ENCODE measurements at places on chromosomes 4 and X. TPM values are rescaled to one million over a fixed set of nuclear protein-coding genes. Genes with fewer than 3 reads are reported as not detected.

DNA sequence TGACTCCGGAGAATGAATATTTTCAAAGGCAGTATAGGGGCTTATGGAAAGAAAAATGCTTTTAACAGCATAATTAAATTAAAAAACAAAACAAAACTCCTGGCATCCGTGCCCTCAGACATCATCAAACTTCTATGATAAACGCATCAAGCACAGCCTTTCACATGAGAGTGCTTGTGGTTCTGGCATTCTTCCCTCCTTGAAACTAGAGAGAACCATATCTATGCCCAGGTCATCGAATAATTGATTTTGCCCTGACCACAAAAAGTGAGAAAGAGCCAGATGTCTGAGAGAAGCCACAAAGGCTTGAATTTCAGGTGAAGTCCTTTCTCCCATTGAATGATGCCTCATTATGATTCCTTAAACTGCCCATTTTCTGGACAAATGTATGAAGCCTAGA is 286.8 kb downstream of the CBLL2 start:
- no peak overlapping the region for H3K27ac ChIP-seq
- H3K4me3 ChIP-seq, result no peak overlapping the region
- no peaks in the 10 kb centered on the region for H3K36me3 ChIP-seq
- no peak for DNase-seq
- H3K4me1 ChIP-seq, result no peaks in the 10 kb centered on the region

GRCh38 chrX:39911278-39911897 is 186.4 kb downstream of the BCOR start:
- no peaks in the 10 kb centered on the region for H3K4me1 ChIP-seq
- H3K4me3 ChIP-seq, result no peak overlapping the region
- H3K27me3 ChIP-seq, result no peaks in the 10 kb centered on the region
- H3K36me3 ChIP-seq, result no peaks in the 10 kb centered on the region

- no peak within 1 kb of the TSS for H3K27ac ChIP-seq
- DNase-seq, result no peak
- H3K4me1 ChIP-seq, result no peaks in the 10 kb centered on the region
- no peak within 1 kb of the TSS for H3K4me3 ChIP-seq
These were observed at the start of gene GASK1B for GRCh38 chr4:158172261-158173258. Gene GASK1B (minus strand): TSS chr4:158173025. CDS start chr4:158171375, 1,650 bp downstream.

DNA sequence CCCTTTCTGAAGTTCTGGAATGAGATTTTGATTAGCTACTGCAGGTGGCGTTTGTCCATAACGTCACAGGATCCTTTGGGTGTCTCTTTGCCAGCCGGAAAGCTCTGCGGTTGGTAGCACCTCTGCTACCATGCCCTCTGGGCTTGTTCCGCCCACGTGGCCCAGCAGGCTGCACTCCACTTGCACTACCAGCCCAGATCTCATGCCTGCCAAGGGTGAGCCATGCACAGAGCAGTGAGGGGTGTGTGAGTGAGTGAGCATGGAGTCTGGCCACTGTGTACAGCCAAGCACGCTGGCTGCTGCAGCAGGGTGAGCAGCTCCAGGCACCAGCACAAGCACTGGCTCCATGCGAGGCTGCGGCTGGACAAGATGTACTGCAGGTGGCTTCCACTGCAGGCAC is 6.6 kb upstream of the HNRNPD start:
- no peak overlapping the region for H3K27ac ChIP-seq
- DNase-seq, result no peak
- no peaks in the 10 kb centered on the region for H3K27me3 ChIP-seq
- no peaks in the 10 kb centered on the region for H3K36me3 ChIP-seq

- DNase-seq, result no peak
- no peaks in the 10 kb centered on the region for H3K36me3 ChIP-seq
- no peak overlapping the region for H3K27ac ChIP-seq
These were observed 197.2 kb downstream of the PDGFC start for GRCh38 chr4:156774422-156774821.

GRCh38 chr4:14059006-14059405 is 431.5 kb upstream of the BOD1L1 start:
- H3K27ac ChIP-seq, result no peak overlapping the region
- no peak overlapping the region for H3K4me3 ChIP-seq
- DNase-seq, result no peak
- no peaks in the 10 kb centered on the region for H3K27me3 ChIP-seq
- H3K36me3 ChIP-seq, result no peaks in the 10 kb centered on the region

DNA sequence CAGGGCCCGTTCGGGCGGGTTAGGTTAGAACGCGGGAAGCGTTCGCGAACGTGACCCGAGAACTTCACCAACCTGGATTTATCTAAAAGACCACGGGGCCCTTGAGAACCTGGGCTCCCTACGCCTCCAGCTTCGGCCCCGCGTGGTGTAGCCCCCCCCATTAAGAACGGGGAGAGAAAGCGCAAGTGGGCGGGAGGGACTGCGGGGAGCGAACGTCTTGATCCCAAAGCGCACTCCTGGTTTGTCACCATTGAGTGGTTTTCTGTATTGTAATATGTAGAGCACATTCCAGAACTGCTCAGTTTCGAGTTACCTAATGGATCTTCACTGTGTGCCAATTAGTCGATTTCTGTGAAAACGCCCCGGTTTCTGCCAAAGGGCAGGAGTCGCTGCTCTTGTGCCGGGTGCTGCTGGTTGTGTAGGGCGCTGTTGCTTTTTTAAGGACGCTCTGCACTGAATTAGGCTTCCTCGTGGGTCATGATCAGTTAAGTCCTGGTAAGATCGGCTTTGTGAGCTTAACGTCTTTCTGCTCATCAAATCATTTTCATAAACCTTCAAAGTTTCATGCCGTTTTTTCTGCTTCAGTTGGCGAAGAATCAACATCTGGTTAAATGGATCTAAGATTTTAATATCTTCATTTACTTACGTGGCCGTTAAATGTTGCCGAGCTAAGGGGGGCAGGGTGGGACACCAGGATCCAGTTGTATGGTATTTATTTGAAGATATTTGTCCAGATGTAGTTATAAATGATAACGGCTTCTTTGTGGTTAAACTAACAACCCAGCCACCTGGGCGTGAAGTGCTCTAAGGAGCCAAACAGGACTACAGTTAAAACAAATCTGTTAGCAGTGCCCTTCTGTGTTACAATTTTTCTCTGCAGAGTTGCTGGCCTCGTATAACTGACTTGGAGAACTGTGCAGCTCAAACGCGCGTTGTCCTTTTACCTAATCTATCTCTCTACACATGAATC is 809 bp downstream of the MND1 start:
- H3K4me3 ChIP-seq, result peak overlapping the region; percentile 81
- H3K27ac ChIP-seq, result peak overlapping the region; percentile 55
- H3K36me3 ChIP-seq, result no peaks in the 10 kb centered on the region
- H3K4me1 ChIP-seq, result peaks cover 4% of the 10 kb centered on the region
- peak; percentile 4 for DNase-seq
- H3K27me3 ChIP-seq, result no peaks in the 10 kb centered on the region

GRCh38 chr4:48247878-48248558 is 21.6 kb downstream of the TEC start:
- H3K4me1 ChIP-seq, result no peaks in the 10 kb centered on the region
- no peaks in the 10 kb centered on the region for H3K36me3 ChIP-seq
- no peak overlapping the region for H3K4me3 ChIP-seq
- H3K27ac ChIP-seq, result no peak overlapping the region
- H3K27me3 ChIP-seq, result no peaks in the 10 kb centered on the region

- no peaks in the 10 kb centered on the region for H3K4me1 ChIP-seq
- no peak overlapping the region for H3K27ac ChIP-seq
- H3K4me3 ChIP-seq, result no peak overlapping the region
These were observed 6.1 kb upstream of the CXorf66 start for GRCh38 chrX:139971394-139971749.

GRCh38 chr4:56730097-56730496 is 49.0 kb upstream of the HOPX start:
- H3K27me3 ChIP-seq, result no peaks in the 10 kb centered on the region
- no peak overlapping the region for H3K4me3 ChIP-seq
- no peak overlapping the region for H3K27ac ChIP-seq

Gene P2RY4
- polyA plus RNA-seq, result not detected

Gene NKX3-2
- not detected for polyA plus RNA-seq

Gene TRPC5OS
- polyA plus RNA-seq, result not detected

Gene PRDM8
- 2.4 TPM for polyA plus RNA-seq

Gene LPAR4
- polyA plus RNA-seq, result not detected

All from CD8-positive, alpha-beta memory T cell (primary cell).